Right cardiac atrium (tissue), 5 donors: ENCODE measurements at places on chromosomes 1 and 21.

DNA sequence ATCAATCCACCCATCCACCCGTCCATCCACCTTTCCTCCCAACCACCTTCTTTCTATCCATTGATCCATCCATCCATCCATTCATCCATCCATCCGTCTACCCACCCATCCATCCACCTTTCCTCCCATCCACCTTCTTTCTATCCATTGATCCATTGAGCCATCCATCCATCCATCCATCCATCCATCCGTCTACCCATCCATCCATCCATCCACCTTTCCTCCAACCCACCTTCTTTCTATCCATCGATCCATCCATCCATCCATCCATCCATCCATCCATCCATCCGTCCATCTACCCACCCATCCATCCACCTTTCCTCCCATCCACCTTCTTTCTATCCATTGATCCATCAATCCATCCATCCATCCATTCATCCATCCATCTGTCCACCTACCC is 5.1 kb upstream of the EDN2 start:
- DNase-seq = no peak

DNA sequence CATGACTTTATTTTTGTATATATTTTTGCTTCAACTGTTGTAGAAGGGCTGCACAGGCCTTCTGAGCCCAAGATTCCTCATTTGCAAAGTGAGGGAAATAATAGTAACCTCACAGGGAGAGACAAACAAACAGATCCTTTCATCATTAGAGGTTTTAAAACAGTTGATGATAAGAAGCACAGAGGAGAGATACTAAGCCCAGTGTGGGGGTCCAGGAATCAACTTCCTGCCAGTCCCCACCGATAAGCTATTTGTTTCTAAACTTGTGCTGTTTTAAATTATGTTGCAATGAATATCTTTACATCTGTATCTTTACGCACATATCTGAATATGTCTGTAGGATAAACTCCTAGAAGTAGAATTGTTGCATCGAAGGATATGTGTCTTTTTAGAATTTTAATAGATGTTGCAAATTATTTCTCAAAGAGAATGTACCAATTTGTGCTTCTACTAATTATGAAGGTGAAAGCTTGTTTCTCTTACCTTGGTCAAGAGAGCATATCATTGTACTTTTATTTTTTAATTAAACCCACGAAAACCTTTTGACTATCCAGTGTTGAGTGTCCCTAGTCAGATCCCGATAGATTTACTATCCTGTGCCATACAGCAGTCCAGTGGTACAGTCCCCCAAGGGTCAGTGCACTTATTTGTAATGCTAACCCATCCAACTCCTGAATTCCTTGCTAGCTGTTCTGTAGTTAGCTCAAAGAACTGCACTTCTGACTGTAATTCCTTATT is 10.8 kb downstream of the FCRLB start:
- no peak for DNase-seq

- no peak for DNase-seq
Measured at GRCh38 chr1:48753293-48753692, 23.4 kb downstream of the BEND5 start.

GRCh38 chr1:4784761-4785160 is 130.4 kb downstream of the AJAP1 start:
- no peak for DNase-seq

DNA sequence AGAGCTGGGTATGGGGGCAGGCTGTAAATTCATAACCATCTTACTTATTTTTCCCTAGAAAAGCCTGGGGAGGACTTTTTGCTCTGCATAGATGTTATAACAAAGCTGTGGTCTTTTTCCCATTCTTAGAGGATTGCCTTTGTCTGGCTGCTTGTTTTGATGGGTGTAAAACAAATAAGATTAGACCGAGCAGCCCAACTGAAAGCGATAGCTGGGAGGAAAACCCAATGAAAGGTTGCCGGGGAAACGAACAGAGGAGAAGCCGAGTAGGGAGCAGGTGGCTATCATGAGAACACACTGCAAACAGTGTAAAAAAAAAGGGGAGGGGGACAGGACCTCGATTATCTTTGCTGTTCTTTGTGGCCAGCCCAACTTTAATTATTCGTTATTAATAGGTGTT is 1.9 kb downstream of the ELAVL4 start:
- no peak for DNase-seq

- DNase-seq = no peak
Measured at GRCh38 chr1:159185121-159185520, 13.7 kb downstream of the CADM3 start.

- no peak for DNase-seq
Measured at GRCh38 chr1:207748737-207749528, 2.9 kb upstream of the CD46 start.

GRCh38 chr1:164256456-164256855 is 302.5 kb upstream of the PBX1 start:
- DNase-seq = no peak

DNA sequence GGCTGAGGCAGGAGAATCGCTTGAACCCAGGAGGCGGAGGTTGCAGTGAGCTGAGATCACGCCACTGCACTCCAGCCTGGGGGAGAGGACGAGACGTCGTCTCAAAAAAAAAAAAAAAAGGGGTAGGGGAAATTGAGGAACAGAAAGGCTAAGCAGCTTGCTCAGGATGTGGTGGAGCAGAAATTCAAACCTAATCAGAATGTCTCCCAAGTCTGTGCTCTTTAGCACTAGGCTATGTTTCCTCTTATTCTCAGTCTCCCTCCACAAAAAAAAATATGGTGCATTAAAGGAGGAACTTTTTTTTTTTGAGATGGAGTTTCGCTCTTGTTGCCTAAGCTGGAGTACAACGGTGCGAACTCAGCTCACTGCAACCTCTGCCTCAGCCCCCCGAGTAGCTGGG is 114.2 kb downstream of the SLC16A1 start:
- DNase-seq = no peak

DNA sequence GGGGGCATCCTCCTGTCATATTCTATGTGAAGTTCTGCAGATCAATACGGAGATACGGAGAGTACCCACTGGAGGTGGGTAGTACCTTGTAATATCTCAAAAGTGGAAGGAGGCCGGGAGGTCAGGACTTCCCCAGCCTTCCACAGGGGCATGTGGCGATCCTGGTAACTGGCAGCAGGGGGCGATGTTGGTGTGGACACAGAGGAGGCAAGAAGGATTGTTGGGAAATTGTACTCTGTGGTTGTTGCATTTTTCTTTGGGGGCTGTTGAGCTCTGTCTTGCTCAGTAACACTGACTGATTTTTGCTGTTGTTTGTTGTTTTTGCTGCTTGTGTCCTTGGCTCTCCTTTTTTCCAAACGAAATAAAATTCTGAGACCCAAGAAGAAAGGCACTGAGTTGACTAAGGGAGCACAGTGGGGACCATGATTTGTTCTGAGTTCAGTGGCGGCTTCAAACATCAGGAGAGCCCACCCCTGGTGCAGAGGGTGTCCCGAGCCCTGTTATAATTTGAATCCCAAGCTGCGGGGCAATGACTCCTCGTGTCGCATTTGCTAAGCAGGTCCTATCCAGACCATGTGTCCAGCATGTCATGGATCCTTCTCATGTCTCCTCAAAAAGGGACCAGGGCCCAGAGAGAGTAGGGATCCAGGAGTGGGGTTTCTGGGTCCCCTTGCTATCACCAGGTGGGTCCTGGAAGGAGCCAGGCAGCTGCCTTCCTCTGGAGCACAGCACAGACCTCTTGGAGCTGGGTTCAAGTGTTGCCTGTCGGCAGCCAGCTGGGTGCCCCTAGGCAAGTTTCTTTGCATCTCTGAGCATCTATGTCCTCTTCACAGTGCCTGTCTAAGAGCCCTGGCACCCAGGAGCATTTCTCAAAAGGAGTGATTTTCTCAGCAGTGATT is 22.8 kb downstream of the LHX4 start:
- DNase-seq = peak; percentile 88

- DNase-seq = no peak
Measured at GRCh38 chr1:191992118-191992517, 166.1 kb upstream of the RGS18 start.

DNA sequence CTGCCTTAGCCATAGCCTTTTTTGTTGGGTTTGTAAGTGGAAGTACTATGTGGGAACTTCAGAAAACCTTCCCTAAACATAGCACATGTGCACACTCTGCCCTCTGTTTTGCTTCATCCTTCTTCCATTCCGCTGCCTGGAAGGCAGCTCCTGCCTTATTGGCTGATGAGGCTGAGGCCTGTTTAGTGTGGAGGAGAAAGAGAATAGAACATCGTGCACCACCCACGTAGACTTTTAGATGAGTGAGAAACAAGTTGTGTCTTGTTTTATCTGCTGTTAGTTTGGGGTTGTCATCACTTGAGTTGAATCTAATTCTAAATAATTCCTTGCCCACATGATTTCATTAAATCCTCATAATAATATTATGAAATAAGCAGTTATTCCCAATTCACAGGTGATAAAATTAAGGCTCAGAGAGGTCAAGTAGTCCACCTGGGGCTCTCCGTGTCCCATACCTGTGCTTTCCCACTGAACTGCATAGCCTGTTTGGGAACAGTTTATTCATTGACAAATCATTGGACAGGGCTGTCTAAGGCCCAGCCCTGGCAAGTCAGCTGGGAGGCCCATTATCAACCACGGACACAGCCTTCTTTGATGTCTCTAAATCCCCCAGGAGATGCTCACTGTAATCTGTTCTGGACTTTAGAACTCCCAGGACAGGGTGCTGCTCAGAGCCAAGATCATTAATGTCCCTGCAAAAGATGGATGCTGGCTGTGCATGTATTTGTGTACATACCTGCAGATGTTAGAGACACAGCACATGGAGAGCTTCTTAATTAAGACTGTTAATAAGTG is 93.0 kb downstream of the ABCA4 start:
- DNase-seq = no peak

- no peak for DNase-seq
Measured at GRCh38 chr1:156063997-156064285, 3.0 kb downstream of the RAB25 start.

DNA sequence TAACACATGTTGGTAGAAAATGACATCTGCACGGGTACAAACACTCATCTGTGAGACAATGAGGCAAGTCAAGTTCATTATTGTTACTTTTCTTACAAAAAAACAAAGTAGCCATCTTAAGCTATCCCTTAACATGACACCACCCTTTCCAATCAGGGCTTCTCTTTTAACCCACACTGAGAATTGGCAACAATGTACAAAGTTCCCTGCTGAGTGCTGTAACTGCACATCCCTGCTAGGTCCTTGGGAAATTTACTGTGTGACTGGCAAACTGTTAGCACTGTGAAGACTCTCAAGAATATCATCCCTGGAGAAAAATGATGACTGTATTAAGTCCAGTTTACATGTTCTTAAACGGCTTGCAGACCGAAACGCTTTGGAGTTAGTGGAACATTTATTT is 185.8 kb upstream of the PLD5 start:
- no peak for DNase-seq

DNA sequence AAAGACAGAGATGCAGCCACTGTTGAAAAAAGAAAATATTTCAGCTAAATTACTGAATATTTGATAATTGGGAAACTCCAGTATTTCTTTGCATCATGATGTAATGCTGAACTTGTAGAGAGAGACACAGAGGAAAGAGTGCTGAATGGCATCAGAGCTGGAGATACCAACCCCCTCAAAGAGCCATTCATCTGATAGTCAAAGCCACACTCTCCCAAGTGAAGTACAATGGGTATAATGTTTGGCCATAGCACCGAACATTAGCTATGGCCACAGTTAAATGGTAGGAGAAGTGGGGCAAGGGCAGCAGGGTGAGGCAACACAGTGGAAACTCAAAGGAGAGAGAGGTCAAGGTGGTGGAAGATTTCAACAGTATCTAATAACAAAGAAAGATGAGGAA is 107.5 kb upstream of the TNFSF4 start:
- no peak for DNase-seq

DNA sequence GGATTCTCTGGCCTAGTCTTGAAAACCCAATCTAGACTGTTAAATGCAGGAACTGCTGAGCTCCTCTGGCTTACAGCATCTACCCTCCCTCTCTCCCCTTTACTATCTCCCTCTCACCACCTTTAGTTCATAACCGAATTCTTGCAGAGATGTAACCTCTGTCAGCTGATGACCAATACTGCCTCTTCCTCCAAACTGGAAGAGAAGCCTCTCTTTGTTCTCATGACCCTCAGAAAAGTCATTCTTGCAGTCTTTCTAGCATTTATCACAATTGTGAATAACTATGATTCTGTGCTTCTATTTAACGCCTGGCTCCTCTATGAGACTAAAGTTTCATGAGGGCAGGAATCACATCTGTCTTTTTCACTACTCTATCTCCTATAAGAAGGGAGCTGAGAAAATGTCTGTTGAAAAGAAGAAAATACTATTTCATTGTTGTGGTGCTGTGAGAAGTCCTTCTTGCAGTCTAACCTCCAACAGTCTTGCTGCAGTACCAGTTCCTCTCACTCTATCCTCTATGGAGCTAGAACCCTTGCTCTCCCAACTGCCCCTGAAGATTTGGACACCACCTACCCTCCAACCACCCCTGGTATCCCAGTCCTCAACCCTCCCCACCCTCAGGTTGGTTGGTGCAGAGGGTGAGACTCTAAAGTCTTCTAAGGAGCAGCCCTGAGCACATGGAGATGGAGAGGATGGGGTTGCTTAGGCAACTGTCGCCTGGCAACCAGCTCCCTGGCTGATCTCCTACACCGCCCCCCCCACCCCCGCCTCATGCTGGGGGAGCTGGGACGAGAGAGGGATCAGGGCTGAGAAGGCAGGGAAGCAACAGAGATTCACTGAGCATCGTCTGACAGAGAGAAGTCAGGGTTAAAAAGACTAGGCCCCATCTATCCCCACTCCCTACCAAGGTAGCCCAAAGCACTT is 13.9 kb downstream of the MEF2D start:
- DNase-seq = no peak

GRCh38 chr1:94126651-94127050 is 5.7 kb upstream of the ABCA4 start:
- no peak for DNase-seq

- DNase-seq = peak; percentile 46
Measured at GRCh38 chr1:7680955-7681268, 90.2 kb upstream of the VAMP3 start.

GRCh38 chr1:116400780-116401179 is 27.7 kb downstream of the ATP1A1 start:
- DNase-seq = no peak

GRCh38 chr1:209391792-209392191 is 191.7 kb upstream of the CAMK1G start:
- no peak for DNase-seq

GRCh38 chr21:42157606-42158310 is 61.2 kb upstream of the ABCG1 start:
- DNase-seq = no peak

DNA sequence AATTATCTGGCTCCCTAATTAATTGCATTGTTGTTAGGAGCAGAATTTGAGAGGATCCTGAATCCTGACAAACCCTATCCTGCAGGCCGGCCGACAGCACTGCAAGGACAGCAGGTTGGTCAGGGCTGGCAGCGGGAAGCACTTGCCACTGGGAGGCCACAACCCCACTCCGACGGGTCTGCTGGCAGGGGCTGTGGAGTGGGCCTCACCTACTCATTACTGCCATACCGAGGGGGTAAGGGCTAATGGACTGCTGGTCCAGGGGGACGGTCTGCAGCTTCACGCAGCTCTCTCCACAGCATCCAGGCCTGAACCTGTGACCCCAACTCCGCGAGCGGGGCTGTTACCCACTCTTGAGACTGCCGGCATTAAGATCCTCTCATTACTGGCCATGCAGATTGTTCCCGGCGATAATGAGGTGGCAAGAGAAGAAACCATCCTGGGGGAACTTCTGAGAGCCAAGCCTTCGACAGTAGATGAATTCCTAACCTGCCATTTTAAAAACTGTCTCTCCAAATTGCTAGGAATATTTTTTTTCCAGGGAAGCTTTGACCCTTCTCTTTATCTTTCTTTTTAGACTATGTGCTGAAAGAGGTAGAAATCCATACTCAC is 501.3 kb downstream of the OMA1 start:
- no peak for DNase-seq

GRCh38 chr21:39911286-39912199 is 44.3 kb downstream of the PCP4 start:
- DNase-seq = no peak

GRCh38 chr1:69305621-69306020 is 262.1 kb upstream of the LRRC7 start:
- DNase-seq = no peak
